Fibroblast of skin of abdomen (primary cell): ENCODE measurements at places on chromosomes 4 and X.

DNA sequence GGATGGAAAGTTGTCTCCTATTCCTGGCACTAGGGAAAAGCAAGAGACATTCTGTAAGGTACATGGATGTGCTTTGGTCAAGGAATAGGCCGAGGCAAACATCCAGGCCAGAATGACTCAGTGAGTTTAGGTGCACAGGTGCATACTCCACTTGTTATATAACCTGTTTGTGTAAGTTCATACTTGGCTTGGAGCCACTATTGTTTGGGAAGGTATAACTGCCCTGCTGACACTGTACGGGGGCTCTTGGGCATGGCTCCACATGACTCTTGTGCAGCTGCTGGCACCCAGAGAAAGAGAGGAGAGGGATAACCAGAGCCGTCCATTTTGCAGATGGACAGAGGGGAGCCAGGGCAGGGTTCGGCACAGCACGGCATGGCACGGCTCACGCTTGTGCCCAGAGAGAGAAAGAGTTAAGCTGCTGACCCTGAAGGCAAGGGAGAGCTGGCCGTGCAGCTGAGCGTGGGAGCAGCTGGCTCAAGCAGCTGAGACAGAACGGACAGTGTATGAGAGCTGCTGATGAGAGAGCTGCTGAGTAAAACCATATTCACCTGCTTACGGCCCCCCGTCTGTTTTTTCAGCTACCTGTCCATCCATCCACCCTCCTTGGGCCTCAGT, 98.0 kb downstream of the SLC2A9 start:
- no peak for DNase-seq

- DNase-seq: no peak
These were observed 28.9 kb upstream of the LCORL start for GRCh38 chr4:18050448-18050847.

GRCh38 chrX:111646515-111646914, 34.5 kb upstream of the ALG13 start:
- DNase-seq: no peak

DNA sequence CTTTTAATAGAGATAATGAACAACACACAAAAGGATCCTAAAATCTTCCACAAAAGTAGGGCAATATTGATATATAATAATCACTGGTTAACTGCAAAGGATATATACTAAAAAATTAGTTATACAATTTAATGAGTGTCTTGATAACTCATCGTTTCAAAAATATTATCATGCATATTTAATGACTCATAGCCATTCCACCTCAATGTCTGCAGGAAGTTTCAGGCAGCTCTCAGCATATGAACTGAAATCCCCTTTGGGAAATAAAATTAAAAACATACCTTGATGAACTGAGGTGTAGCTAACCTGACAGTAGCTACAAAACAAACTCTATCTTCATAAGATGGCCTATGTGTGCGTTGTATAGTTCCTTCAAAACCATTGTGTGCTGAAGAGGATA, 62.9 kb downstream of the TMEM165 start:
- peak; percentile 16 for DNase-seq

- DNase-seq: no peak
These were observed 158.1 kb downstream of the SOX3 start for GRCh38 chrX:140346729-140347128.

GRCh38 chrX:40247848-40248622, 150.3 kb upstream of the BCOR start:
- DNase-seq: no peak

DNA sequence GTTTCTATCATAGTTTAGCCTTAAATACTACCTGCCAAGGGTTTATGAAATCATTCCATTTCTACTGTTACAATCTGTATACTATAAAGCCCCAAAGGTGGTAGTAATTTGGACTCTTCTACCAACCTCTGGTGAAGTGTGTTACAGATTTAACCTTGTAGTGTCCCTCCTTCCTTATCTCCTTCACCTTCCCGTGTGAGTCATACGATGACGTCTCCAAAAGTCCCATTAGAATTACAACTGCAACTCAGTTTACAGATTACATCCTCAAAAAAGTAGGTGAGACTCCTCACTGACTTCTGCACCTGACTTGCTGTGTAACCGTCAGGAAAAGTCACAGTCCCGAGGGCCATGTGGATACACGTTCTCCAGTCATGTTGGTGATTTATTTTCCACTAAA, 219.0 kb downstream of the DCTD start:
- DNase-seq: no peak

DNA sequence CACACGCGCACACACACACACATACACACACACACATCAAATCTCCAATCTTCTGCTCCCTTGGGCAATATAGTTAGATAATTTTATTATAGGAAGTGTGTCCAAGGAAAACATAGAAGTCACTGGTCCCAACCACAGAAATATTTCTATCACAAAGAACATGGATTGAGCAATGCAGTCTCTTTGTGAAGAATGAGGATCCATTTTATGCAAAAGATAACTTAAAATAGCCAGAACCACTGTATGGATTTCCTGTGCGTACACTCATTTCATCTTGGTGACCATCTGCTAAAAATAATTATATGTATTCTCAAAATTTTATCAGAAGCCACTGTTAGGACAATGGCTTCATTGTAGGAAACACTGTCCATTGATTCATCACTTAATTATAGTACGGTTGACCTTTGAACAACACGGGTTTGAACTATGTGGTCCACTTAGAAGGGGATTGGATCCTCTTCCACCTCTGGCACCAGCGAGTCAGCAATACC, 169.6 kb upstream of the MXRA5 start:
- peak; percentile 82 for DNase-seq

- peak; percentile 27 for DNase-seq
These were observed 27.6 kb upstream of the INTU start for GRCh38 chr4:127604949-127605709.

GRCh38 chr4:3766785-3767569, 792 bp downstream of the ADRA2C start:
- no peak for DNase-seq

DNA sequence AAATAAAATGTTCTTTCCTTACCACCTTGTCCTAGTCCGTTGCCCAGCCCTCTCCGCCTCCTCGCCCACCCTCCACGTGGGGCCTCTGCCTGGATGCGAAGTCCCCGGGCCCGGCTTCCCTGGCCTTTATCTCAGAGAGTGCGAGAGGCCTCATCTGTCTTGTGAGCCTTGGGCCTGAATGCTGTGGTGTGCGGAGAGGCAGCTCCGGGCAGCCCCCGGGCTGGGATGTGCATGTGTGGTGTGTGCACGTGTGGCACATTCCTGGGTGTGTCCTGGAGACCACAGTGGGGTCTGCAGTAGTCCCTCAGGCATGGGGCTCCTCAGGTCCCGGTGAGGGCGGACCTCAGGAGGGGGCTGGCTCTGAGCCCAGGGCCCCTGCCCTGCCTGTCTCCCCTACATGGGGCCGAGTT, 31.4 kb downstream of the DOK7 start:
- no peak for DNase-seq

- no peak for DNase-seq
These were observed 1056.7 kb downstream of the PCDH19 start for GRCh38 chrX:99353412-99353811.

DNA sequence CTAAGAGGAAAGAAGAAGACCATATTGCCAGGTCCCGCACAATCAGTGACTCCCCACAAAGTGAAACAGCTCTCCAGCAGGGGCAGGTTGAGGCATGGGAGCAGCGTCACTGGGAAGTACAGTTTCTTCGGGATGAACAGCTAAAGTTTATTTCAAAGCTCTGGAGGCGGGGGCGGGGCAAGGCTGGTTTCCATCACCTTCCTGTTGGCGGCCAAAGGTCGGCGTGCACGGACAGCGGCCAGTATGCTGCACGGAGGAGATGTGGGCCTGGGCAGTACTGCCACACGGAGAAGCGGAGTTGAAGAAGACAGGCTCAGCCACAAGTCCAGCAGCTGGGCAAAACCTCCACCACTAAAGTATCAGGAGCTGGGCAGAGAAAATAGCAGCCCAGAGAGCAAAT, 951 bp upstream of the ZNF518B start:
- no peak for DNase-seq

GRCh38 chrX:41257801-41258200, 76.2 kb upstream of the DDX3X start:
- no peak for DNase-seq

DNA sequence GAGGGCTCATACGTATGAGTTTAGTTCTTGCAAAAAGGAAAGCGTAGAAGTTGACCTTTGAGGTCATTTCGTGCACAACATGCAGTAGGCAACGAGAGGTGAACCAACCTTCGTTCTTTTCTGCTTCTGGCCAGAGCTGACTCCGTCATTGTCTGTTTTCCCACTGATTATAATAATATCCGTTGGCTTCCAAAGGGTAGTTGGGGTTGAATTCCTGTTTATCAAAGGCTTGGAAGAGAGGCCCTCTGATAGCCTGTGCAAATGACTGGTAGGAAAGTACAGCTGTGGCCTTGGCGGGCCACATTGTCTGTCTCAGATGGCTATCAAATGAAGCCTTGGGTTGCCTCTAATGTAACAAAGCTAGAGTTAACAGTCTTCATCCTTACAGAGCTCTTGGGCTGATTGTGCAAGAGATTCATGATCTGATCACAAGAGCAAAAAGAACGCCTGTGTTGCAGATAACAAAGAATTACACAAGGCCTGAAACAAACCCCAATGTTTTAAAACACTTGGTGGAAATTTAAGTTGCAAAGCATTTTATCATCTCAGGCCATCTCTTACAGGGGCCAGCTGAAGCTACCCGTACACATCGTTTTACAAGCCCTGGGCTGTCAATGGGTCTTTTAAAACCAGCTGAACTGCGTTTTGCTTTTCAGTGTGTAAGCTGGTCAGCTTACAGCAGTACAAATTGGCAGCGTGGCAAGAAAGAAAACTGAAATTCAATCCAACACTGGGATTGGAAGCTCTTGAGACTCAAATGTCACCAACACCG, 46.1 kb upstream of the FAM9C start:
- no peak for DNase-seq

- DNase-seq: peak; percentile 71
These were observed 392.0 kb downstream of the MAPK10 start for GRCh38 chr4:85967872-85968271.

GRCh38 chr4:155512817-155513216, 136.1 kb upstream of the MAP9 start:
- no peak for DNase-seq

DNA sequence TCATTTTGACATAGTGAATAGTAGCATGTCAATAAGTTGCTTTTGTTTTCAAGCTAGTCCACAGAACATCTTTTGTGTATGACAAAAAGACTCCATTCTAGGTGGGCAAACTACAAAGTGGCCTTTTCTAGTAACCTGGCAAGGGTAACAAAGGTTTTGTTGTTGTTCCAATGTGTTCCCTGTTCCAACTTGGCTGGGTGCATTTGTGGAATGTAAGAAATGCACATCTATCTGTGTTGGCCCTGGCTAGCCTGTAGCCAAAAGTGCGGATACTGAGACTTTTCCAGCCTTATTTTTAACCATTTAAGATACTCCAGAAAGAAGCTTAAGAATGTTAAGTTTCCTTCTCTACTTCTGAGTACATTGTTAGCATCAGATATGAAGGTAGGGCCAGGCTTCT, 118.7 kb upstream of the CHRDL1 start:
- no peak for DNase-seq

DNA sequence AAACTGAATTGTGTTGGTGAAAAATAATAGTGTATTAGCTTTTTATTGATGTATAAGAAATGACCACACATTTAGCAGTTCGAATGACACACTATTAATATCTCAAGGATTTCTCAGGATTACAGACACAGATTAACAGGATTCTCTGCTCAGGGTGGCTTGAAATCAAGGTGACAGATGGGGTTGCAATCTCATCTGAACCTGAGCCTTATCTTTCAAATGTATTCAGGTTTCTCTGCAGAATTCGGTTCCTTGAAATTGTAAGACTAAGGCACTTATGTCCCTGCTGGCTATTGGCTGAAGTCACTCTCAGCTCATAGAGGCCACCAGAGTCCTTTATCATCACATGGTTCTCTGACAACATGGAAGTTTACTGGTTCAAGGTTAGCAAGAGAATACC, 1780.1 kb downstream of the ARAP2 start:
- no peak for DNase-seq

DNA sequence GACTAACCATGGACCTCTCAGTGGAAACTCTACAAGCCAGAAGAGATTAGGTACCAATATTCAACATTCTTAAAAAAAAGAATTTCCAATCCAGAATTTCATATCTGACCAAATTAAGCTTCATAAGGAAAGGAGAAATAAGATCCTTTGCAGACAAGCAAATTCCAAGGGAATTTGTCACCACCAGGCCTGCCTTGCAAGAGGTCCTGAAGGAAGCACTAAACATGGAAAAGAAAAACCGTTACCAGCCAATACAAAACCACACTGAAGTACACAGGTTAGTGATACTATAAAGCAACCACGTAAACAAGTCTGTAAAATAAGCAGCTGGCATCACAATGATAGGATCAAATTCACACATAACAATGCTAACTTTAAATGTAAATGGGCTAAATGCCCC, 156.6 kb downstream of the FAM13A start:
- DNase-seq: peak; percentile 61

DNA sequence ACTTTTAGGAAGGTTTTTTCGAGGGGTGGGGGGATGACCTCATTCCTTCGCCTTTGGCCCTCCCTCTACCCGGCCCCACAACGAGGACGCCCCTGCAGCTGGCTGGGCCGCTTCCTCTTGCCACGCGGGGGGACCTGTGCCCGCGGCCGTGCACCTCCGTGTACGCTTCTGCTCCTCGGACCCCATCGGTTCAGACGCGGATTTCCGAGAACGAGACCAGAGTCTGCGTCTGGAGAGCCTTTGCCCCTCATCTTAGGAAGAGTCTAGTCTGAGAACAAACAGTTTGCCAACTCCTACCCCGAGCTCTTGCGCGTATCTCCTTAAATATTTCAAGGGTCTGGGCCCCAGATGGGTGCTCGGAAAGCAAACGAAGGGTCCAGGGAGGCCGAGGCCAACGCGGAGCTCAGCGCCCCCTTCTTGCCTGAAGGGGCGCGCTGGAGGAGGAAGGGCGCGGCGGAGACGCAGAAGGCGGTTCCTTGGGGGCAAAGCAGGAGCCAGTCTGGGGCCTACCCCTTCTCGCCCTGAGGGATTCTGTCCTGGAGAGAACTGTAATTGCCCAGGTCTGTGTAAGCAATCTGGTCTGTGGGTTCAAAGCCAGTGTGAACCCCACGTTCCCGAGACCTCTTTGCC, 3.9 kb upstream of the SFRP2 start:
- no peak for DNase-seq

- no peak for DNase-seq
These were observed 79.8 kb downstream of the NAT8L start for GRCh38 chr4:2138846-2139500.

- DNase-seq: no peak
These were observed 14.6 kb upstream of the HNRNPD start for GRCh38 chr4:82388405-82388804.
